ENCODE measurements at places on chromosomes 4 and X. TPM values are rescaled to one million over a fixed set of nuclear protein-coding genes. Genes with fewer than 3 reads are reported as not detected.

CCSER1 gene
- 1.00 TPM for total RNA-seq

EMCN gene
- total RNA-seq = 5.4 TPM

DNA sequence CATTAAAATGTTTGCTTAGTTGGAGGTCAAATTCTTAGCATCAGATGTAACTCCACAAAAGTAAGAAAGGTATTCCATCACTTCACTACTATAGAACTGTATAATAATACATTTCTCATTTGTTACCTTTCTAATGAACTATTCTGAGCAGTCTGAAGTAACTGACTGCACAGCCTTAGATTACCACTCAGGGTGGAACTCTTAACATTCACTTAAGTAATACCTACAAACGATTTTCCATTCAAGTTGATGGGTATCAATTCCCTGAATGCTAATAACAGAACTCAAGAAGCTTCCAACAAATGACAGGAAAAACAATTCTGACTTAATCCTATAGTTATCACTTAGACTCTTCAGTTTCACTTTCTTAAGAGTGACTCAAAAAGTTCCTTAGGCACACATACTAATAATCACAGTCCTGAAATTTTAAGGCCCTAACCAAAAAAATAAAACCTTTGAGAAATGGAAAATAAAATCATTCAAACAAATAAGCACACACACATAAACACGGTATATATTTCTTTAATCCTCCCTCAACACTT, 20.9 kb downstream of the HNRNPD start:
- no peaks in the 10 kb centered on the region for H3K4me1 ChIP-seq
- no peak overlapping the region for H3K4me3 ChIP-seq
- peaks cover 43% of the 10 kb centered on the region for H3K36me3 ChIP-seq
- no peak for DNase-seq
- H3K27me3 ChIP-seq = no peaks in the 10 kb centered on the region
- no peak overlapping the region for H3K27ac ChIP-seq

DUX4 gene
- not detected for total RNA-seq

DNA sequence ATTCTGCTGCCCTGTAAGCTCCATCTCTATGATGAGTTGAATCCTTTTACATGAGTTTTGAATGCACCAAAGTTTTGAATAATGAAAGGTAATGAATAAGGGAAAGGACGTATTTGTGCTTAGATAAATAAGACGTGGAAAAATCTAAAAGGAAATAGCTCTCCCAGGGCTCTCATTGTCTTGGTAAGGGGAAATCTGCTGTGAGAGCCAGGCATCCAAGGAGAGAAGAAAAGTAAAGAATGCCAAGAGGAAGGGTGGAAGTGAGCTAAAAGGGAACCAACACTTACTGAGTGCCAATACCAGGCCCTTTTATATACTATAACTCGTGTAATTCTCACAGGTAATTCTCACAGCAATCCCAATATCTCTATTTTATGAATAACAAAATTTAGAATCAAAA, 62.6 kb upstream of the KLHL13 start:
- DNase-seq = no peak
- no peaks in the 10 kb centered on the region for H3K4me1 ChIP-seq
- no peaks in the 10 kb centered on the region for H3K27me3 ChIP-seq
- H3K4me3 ChIP-seq = no peak overlapping the region
- H3K36me3 ChIP-seq = no peaks in the 10 kb centered on the region

GRCh38 chr4:6443035-6444023, 29.1 kb downstream of the PPP2R2C start:
- no peaks in the 10 kb centered on the region for H3K27me3 ChIP-seq
- H3K27ac ChIP-seq = no peak overlapping the region
- no peak overlapping the region for H3K4me3 ChIP-seq
- DNase-seq = no peak

GRCh38 chr4:31787701-31788100, 1067.5 kb downstream of the PCDH7 start:
- no peaks in the 10 kb centered on the region for H3K4me1 ChIP-seq
- no peaks in the 10 kb centered on the region for H3K36me3 ChIP-seq
- H3K4me3 ChIP-seq = no peak overlapping the region
- no peak for DNase-seq
- no peaks in the 10 kb centered on the region for H3K27me3 ChIP-seq

- H3K36me3 ChIP-seq = no peaks in the 10 kb centered on the region
- no peak for DNase-seq
- no peak overlapping the region for H3K4me3 ChIP-seq
- H3K27ac ChIP-seq = no peak overlapping the region
Measured at GRCh38 chrX:38638952-38639529, 77.7 kb downstream of the TSPAN7 start.

Data from right lobe of liver (tissue), 6 donors.